MV-4-11 (cell line): ENCODE measurements at places on chromosomes 5 and 9.

GRCh38 chr5:105587963-105588662 is 2025.5 kb upstream of the NUDT12 start:
- no peak for DNase-seq

DNA sequence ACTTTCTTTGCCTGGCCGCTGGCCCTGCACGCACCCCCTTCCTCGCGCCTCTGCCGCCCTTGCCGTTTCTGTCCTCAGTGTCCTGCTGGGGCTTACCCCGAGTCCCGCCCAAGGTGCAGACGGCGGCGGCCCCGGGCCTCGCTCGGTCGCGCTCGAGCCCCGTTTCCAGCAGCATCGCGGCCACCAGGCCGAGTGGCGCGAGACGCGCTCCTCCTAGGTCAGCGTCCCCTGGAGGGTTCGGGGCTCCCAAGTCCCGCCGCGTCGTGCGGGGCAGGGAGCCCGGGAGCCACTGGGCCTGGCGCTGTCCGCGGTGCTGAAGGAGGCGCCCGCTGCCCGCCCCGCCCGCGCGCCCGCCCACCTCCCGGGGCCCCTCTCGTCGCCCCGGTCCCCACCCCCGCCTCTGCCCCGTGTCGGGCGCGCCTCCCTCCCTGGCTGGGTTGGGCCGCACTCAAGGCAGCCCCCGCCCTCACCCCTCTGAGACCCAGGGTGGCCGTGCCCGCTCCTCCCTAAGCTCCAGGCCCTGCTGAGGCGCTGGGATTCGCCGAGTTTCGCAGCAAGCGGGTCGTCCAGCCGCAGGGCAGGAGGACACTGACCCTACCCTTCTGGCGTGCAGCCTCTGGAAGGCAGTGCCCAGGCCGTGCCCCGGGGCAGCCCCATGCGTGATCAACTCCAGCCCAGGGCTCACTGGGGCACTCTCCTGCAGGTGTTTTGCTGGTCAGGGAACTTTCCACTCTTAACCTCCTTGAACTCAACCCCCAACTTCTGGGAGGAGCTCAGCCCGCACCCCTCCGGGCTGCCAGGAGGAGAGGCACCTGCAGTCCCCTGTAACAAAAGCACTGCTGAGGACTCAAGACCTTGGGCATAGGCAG is at the start of gene LHX3:
Gene LHX3, minus strand, starts transcription at position 291 of the 869 bp plus-strand sequence. Its CDS starts 116 bp downstream, at position 175.
- no peak for DNase-seq

GRCh38 chr5:11903121-11903613 is 1.1 kb downstream of the CTNND2 start:
- no peak for DNase-seq

- no peak for DNase-seq
Measured at GRCh38 chr9:133837627-133838597, 99.8 kb upstream of the SARDH start.

DNA sequence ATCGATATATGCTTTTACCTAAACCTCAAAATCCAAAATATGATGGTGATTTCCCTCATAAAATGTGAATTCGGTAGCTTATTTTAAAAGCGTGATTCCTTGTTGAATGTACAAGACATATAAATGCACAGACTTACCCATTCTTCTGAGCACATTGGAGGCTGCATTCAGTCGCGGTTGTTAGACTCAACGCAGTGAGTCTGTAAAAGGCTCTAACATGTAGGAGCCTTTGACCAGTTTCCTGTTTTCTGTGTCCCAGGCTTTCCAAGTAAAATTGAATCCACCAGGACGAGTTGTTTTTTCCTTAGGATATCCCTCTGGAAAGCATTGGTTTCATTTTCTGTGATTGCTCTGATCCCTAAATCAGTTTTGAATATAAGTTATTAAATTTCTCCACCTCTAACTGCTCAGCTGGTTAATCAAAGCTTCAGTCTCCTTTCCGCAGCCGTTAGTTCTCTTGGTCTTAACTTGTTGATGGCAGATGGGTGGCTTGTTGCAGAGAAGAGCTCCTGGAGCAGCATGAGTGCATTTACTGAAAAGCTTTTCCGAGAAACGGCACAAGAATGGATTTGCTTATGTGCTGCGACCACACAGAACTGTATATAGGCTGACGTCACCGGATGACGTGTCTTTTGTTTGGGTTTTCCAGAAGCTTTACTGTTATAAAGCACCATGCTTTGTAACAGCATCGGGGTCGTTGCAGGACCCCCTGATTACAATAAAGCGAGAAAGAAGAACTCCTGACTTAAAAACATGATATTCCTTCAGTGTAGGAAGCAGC is at the start of gene LRRTM2:
Gene LRRTM2, minus strand, starts transcription at position 565 of the 781 bp plus-strand sequence. Its CDS starts 424 bp downstream, at position 141.
- DNase-seq = no peak

DNA sequence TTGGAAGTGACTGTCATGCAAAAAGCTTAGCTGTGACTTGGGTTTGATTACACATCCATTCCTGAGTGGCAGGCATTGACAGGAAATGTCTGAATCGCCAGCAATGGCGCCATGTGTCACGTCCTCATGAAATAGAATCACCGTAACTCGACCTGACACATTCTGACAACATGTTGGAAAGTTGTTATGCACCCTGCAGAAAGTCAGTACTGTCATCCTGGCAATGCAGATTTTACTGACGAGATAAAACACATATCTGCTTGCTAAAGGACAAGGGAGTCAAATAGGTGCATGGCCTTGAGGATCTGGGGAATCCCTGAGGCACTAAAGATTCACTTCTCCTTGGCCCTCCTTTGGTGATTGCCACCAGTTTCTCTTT is 344.2 kb downstream of the SPATA31D1 start:
- no peak for DNase-seq

GRCh38 chr9:23307731-23308513 is 518.1 kb downstream of the ELAVL2 start:
- DNase-seq = no peak
